ENCODE measurements at places on chromosomes 2 and 18.

DNA sequence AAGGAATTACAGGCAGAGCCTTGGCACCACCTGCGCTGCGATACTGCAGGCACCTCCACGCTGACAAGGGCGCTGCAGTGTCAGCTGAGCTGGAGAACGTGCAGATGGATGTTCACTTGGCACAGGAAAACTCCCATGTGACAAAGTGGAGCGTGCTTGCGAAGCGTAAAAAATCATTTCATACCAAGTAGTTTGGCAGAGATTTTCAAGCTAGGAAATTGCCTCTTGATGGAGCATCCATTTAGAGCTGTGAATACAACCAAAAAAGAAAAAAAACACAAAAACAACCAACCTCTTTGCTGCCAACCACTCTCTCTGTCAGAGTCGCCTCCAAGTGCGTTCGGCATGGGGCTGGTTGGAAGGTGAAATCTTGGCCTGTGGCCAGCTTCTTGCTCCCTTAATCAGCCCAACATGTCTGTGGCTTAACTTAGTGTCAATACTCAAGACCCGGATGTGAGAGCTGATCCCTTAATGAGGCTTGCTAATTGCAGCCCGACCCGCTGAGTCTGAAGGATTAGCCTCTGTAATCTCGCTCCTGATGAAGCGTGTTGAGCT is 38.1 kb downstream of the ACOXL start:
- no peak for DNase-seq

DNA sequence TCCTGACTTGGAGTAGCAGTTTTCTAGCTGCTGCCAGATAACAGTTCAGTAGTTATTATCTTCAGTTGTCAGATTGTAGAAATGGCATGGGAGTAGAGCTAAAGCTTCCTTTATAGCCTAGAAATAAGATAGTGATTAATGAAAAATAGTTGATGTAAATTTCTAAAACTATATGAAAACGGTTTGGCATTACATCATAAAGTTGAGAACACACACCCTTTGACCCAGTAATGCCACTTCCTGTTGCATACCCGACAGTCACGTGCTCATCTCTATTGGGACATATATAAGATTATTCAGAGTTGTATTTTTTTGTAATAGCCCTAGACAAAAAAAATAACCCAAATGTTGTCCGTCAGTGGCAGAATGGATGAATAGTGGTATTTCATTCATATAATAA is 39.4 kb upstream of the ASB1 start:
- no peak for DNase-seq

DNA sequence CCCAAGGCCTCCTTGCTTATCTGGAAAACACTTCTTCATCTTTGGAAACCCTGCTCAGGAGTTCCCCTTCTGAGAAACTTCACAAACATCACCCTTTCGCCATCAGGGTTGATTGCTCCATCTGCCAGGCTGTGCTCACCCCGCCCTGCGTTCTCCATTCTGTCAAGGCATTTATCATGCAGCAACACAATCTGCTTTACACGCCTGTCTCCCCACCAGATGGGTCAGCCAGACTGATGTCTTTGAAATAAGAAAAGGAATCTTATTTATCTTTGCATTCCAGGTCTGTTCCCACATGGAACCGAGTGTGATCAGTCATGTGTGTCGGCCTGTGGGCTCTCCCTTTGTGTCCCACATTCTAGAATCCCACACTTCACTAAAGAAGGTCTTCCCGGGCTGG is 110.0 kb upstream of the ARL4C start:
- DNase-seq, result no peak

GRCh38 chr2:5845798-5846330 is 153.7 kb downstream of the SOX11 start:
- DNase-seq, result no peak

- DNase-seq, result no peak
Observed at GRCh38 chr18:59129951-59130703, 9.6 kb upstream of the SEC11C start.

DNA sequence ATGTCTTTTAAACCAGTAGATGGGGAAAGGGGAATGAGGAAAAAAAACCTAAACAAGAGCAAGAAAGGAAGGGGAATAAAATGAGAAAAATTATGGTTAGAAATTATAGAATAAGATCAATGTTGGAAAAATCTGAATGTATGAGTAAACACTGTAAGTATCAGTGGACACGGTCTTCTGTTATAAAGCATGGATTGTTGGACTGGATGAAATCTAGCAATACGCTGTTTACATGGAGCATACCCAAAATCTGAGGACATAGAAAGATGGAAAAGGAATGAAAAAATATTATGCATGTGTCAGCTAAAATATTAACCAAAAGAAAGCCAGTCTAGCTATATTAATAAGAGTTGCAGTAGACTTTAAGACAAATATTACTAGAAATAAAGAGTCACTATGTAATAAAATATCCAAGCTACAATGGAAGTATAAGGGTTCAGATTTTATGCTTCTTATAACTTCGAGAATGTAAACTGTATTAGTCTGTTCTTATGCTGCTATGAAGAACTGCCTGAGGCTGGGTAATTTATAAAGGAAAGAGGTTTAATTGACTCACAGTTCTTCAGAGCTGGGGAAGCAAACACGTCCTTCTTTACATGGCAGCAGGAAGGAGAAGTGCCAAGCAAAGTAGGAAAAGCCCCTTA is 32.4 kb downstream of the DDX1 start:
- no peak for DNase-seq

- no peak for DNase-seq
Observed at GRCh38 chr2:224252631-224253030, 149.3 kb downstream of the FAM124B start.

GRCh38 chr18:59479776-59480175 is 120.7 kb upstream of the LMAN1 start:
- DNase-seq, result no peak

- no peak for DNase-seq
Observed at GRCh38 chr18:463403-463802, 37.1 kb downstream of the COLEC12 start.

DNA sequence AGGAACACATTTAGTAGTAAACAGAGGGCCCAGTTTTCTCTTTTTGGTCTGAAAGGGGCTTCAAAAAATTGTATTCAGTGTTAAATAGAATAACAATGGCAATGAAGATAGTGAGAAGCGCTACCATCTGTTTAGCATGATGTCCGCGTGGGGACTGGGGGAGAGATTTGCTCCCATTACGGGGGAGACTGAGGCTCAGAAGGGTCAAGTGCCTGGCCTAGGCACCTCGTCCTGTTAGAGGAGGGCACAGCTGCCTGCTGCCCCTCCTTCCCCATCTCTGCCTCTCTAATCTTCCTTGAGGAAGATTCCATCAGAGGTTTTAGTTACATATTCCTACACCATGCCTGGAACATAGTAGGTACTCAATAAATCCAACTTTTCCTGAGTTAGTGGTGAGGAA is 10.1 kb upstream of the TMEM185B start:
- DNase-seq, result no peak

DNA sequence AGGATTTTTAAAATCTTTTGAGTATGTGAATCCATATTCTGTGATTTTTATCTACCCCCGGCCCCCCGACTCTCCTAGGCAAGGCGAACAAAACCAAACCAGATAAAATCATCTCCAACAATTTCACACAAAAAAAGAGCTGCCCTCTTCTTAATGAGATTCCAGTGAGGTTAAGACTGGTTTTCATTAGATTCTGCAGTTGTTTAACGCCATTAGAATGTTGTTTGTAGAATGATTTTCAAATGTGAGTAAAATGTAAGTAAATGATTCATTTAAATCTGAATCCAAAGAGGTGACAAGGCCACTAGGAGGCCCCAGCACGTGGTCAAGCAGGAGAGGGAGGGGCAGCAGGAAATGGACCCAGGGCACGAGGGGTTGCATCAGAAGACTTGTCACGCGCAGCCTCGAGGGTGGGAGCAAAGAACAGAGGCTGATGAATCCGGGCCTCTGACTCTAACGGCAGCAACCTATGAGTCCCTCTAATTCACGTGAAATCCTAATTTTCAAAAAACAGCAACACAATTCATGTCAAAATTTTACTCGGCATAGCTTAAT is 24.3 kb upstream of the KLHL29 start:
- DNase-seq, result peak; percentile 39

DNA sequence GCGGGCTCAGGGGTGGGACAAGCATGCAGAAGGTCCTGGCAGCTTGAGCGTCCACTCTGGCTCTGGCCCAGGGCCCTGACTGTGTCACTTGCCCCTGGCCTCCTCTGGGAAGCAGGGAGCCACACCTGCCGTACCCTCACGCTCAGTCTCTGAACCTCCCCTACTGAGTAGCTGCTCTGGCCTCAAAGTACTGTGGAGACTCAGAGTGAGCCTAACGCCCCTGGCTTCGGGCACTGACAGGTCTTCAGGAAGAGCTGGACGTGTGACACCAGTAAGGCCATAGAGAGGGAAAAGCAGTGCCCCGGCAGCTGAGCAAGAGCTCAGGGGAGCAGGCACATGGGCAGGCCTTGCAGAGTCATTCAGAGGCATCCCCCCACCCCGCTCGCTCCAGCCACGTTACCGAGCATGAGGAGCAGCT is 73.3 kb downstream of the SFXN5 start:
- no peak for DNase-seq

DNA sequence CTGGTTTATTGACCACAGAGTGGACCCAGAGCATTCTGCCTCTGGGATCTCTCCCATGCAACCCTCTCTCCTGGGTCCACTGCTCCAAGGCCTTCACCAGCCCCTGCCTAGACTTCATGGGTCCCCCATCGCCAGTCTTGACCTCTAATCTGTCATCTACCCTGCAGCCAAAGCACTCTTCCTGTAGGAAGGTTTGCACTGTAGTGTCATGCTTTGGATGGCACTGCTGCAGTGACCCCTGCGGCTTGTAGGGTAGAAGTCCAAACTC is 41.7 kb downstream of the MYO7B start:
- DNase-seq, result no peak

DNA sequence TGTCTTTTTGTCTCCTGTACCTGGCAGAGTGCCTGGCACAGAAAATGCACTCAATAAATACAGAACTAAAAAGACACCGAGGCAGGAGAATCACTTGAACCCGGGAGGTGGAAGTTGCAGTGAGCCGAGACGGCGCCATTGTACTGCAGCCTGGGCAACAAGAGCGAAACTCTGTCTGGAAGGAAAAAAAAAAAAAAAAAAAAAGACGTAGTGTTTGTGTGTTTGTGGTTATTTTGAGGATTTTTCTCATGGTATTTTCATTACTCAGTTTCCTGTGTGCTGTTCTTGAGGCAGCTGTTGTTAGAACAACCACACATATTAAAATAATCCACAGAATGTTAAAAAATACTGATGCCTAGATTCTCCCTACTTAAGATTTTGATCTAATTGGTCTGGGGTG is 519.2 kb upstream of the SPHKAP start:
- no peak for DNase-seq

DNA sequence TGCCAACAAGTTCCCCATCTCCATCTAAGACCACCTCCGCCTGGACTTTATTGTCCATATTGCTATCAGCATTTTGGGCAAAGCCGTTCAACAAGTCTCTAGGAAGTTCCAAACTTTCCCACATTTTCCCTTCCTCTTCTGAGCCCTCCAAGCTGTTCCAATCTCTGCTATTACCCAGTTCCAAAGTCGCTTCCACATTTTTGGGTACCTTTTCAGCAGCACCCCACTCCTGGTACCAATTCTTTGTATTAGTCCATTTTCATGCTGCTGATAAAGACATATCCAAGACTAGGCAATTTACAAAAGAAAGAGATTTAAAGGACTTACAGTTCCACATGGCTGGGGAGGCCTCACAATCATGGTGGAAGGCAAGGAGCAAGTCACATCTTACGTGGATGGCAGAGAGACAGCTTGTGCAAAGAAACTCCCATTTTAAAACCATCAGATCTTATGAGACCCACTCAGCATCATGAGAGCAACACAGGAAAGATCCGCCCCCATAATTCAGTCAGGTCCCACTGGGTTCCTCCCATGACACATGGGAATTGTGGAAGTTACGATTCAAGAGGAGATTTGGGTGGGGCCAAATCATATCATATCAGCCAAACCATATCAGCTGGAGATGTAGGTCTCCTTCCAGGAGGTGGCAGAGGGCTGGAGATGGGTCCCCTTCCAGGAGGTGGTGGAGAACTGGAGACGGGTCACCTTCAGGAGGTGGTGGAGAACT is 19.8 kb upstream of the TXNDC2 start:
- no peak for DNase-seq

GRCh38 chr2:111668741-111669140 is 215.3 kb downstream of the ANAPC1 start:
- DNase-seq, result no peak

DNA sequence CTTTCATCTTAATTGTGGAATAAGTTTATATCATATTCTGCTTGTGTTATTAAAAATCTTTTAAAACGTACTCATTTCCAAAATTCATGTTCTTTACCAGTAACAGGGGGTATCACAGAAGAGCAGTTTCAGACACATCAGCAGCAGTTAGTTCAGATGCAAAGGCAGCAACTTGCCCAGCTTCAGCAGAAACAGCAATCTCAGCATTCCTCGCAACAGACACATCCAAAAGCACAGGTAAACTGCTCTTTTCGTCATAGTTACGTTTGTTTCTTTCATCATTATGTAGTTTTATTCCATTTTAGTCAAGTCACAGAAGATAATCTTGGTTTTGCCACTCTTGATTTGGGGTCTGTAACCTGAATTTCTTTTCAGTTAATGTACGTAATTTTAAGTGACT is 93.5 kb upstream of the KIF5C start:
- DNase-seq, result no peak

- DNase-seq, result peak; percentile 54
Observed at GRCh38 chr18:22813648-22814328, 119.3 kb upstream of the RBBP8 start.

- no peak for DNase-seq
Observed at GRCh38 chr2:70440621-70441020, 113.0 kb downstream of the TGFA start.

GRCh38 chr2:215753808-215754207 is 259.5 kb downstream of the MREG start:
- DNase-seq, result no peak

GRCh38 chr2:152890736-152891135 is 172.3 kb downstream of the ARL6IP6 start:
- no peak for DNase-seq

DNA sequence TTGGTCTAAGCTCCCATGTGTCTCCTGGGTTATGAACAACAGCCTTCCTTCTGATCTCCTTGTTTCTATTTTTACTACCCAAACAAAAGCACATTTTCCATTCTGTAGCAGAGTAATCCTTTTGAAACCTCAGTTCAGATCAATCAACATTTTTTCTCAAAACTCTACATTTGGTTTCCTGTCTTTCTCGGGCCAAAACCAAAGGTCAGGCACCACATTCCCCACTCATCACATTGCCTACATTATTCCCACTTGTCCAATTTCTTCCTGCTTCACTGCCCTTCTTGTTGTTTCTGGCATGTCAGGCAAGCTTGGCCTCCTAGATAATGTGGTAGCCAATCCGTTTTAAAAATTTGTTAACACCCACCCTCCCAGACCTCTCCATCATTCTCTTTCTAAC is 196.8 kb downstream of the PPP1R1C start:
- DNase-seq, result no peak

DNA sequence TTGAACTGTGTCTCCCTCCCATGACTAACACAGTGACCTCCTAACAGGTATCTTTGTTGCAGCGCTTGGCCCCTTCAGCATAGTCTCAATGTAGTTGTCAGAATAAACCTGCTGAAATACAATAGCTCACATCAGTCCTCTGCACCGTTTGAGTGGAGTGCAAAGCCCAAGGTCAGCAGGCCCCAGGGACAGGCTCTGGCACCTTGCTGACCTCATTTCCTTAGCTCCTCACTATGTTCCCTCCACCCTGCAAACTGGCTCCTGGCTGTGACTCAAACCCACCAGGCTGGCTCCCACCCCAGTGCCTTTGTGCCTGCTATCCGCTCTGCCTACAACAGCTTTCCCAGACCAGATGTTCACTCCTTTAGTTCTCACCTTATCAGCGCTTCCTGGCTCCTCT is 146.7 kb downstream of the LRATD1 start:
- no peak for DNase-seq

- no peak for DNase-seq
Observed at GRCh38 chr2:162885281-162886070, 46.9 kb upstream of the KCNH7 start.
